DMS79 (cell line): ENCODE measurements at places on chromosomes 11 and 22.

DNA sequence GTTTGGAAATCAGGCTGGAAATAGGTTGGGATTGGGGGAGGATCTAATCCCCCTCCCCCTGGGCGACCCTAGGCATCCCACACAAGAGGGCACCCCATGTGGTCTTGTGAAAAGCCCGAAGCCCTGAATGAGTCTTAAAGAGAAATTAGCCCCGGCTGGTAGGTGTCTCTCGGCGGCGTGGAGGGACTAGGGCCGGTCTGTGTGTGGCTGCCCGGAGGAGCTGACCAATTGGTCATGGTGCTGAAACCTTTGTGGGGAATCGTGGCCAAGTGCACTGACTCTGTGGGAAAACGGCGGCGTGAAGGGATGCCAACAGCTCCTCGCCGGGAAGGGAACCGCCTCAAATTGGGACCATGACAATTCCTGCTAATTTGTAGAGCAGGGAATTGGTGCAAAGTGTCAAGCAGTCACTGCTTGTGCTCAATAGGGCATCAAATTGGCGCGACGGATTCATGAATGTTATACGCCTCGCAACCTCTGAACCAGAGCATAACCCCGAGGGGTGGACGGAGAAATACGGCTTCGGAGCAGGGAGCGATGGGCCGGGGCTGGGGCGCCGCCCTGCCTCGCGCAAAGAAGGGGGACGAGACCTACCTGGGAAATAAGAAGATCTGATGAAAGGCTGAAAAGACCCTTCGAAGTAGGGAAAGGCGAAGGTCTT, 1.5 kb downstream of the DBX1 start:
- DNase-seq = no peak

DNA sequence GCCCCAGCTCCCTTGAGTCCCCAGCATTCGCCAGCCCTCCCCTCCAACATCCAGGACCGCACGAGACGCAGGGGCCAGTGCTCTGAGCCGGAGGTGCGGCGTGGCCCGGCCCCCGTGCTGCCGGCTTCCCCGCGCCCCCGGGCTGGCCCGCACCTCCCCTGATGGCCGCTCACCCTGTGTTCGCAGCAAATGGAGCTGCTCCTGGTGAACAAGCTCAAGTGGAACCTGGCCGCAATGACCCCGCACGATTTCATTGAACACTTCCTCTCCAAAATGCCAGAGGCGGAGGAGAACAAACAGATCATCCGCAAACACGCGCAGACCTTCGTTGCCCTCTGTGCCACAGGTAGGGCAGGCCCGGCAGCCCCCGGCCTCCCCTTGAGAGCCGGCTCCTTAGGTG, 2.7 kb downstream of the CCND1 start:
- DNase-seq = no peak

DNA sequence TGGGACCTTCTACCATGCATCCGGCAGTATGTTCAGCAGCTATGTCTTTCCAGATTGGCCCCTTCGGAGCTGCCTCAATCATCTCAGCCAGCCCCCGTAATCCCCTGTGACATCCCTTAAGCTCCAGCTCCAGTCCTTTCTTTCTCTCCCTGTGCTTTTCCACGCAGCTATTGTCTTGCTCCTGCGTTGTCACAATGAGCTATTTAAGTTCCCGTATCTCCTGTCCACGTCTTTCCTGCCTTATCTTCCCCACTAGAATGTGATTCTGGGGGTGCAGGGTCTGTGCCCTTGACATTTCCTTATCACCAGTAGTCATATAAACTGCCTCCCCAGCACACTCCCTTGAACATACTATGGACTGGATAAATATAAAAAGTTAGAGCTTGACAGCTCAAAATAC, 5.1 kb upstream of the ETS1 start:
- no peak for DNase-seq

- DNase-seq = no peak
Measured at GRCh38 chr11:10400856-10401255, 54.2 kb upstream of the AMPD3 start.

DNA sequence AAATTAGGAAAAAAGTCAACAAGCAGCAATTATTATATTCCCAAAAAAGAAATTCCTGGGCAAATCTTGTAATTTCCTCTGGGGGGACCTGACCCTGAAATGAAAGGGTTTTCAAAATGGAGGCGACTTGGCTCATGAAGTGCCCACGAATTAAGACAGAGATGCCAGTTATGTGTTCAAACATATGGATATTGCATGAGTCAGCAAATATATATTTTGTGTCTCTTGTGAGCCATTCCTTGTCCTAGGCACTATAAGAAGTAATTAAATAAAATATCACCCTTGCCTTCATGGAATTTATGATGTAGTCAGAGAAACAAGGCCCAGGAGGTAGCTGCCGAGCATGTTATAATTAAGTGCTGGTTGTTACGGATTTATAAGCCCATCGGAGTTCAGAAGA, 68.6 kb downstream of the BARX2 start:
- DNase-seq = no peak

- no peak for DNase-seq
Measured at GRCh38 chr11:117171404-117172061, 7.0 kb upstream of the SIDT2 start.

GRCh38 chr22:30312053-30312452, 14.7 kb downstream of the TBC1D10A start:
- DNase-seq = no peak

- DNase-seq = no peak
Measured at GRCh38 chr11:2305140-2305778, 3.4 kb downstream of the TSPAN32 start.

- DNase-seq = no peak
Measured at GRCh38 chr11:21641869-21642268, 551.0 kb upstream of the ANO5 start.

DNA sequence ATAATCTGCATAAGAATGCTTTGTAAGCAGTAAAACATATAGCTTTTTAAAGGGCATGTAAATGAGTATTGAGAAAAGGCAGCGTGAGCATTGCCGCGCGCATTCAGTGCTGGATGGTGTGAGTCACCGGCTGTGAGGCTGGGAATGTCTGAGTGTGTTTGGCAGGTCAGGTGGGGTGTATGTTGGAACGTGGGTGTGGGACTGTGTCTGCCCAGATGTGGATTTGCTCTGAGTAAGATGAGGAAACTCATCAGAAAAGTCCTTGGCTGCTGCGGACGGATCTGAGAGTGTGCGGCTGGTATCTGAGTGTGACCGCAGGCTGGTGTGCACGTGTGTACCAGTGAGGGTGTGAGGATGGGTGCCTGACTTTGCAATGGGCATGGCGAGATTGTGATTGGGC, 66.2 kb upstream of the NECTIN1 start:
- no peak for DNase-seq

DNA sequence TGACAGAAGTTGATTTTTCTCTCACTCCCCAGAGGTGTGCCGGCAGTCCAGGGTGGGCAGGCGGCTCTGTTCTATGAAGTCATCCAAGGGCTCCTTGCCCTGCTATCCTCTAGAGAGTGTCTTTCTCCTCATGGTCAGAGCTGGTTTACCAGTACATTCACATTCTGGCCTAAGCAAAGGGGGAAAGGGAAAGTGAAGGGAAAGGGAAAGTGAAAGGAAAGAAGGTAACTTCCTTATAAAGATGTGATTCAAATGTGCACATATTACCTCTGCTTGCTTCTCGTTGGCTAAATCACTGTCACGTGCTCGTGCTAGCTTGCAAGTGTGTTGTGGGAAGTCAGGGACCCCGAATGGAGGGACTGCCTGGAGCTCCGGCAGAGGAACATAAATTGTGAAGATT, 2.9 kb upstream of the HTATIP2 start:
- no peak for DNase-seq

DNA sequence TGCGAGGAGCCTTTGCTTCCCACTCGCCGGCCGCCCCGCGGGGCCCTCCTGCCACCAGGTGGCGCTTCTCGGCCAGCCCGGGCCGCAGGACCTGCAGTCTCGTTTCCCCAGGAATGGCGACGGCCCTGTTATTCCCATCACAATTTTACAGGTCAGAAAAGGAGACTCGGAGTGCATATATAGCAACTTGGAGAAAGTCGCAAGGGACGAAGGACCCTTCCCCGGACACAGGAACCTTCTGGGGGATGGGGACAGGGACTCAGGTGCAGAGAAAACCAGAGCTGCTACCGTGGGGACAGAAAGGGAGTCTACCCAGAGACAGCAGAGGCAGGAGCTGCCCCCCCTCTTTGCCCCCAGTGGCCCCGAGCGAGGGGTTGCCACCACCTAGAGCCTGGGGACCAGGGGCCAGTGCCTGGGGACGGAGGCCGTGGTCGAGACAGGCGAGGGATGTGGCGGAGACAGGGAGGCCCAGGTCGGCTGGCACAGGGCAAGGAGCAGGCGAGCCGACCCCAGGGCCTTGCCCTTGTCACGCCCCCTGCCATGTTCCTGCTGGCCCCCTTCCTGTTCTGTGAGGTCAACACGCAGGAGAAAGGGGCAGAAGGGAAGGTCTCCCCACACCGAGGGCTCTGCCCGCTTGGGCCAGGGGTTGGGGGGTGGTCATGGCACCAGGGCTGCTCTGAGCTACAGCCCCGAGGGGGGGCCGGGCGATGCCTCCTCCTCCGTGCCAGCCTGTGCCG, 3.5 kb upstream of the KRTAP5-6 start:
- no peak for DNase-seq

DNA sequence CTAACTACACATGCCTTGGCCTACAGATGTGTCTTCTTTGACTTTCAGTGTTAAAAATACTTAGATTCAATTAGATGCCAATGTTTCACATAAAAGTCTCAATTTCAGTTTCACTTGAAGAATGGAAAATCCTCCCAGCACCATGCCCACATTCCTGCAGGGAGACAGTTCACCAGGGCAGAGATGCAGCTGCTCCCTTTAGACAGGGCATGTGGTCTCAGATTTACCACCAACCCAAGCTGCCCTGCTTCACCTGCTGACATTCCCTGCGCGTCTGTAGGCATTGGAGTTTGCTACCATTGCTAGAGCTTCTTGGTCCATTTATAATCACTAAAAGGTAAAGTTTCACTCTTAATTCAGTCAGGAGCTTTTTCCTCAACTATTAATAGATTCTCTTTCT, 113.9 kb downstream of the ARFGAP2 start:
- no peak for DNase-seq

- peak; percentile 17 for DNase-seq
Measured at GRCh38 chr11:112481893-112482292, 221.2 kb upstream of the PLET1 start.
